ENCODE measurements at places on chromosomes 11 and 22.
A peak's percentile ranks its signal among the peaks of the same experiment; 100 is the strongest.

GRCh38 chr11:88508759-88509581, 171.4 kb upstream of the CTSC start:
- DNase-seq = no peak

DNA sequence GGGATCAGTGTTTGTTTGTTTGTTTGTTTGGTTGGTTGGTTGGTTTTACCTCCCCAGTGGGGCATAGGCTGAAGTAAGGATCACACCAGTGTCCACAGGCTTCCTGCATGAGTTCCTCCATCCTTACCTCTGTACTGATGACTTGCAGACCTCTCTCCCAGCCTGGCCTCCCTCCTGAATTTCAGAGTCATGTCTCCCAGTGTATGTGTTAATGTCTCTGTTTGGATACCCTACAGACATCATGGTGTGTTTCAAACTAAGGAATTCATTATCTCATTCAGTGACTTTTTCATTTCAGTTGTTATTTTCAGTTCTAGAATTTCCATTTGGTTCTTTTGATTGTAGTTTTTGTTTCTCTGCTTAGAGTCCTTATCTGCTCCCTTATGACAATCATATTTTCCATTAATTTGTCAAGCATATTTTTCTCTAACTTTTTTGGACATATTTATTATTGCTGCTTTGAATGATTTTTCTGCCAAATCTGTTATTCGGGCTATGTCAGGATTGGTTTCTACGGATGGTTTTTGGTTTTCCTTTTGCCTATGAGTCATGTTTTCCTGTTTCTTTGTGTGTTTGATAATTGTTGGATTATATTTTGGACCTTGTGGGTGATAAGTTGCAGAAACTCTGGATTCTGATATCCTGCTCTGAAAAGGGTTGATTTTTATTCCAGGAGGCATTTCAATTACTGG, 23.6 kb downstream of the MYEOV start:
- DNase-seq = no peak

DNA sequence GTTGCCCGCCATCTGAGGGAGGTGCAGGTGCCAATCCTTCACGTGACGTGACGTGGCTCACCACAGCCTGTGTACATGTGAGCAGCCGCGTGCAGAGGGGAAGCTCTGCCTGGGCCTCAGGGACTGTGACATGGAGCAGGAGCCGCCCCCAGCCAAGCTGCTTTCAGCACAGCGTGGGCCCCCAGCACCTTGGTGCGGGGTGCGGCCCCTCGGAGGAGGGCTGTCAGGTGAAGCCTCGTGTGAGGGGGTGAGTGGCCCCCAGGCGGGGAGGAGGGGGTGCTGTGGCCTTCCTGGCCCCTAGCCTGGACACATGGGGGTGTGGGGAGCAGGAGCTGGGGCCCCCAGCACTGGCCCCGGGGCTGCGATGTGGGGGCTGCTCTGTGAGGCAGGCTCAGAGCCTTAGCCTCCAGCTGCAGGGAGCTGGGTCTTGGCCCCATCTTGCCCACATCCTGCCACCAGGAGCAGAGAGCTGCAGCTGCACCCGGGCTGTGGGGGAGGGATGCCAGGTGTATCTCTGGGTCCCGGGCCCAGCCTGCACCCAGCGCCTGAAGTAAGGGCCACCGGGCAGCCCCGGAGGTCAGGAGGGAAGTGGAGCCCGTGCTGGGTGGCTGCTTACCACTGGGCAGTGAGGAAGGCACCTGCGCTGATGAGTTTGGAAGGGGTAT, at the start of gene ADORA2A:
Gene ADORA2A, plus strand, starts transcription at position 100 of the 665 bp plus-strand sequence. CDS start 5,806 bp downstream, outside the sequence.
- no peak for DNase-seq

DNA sequence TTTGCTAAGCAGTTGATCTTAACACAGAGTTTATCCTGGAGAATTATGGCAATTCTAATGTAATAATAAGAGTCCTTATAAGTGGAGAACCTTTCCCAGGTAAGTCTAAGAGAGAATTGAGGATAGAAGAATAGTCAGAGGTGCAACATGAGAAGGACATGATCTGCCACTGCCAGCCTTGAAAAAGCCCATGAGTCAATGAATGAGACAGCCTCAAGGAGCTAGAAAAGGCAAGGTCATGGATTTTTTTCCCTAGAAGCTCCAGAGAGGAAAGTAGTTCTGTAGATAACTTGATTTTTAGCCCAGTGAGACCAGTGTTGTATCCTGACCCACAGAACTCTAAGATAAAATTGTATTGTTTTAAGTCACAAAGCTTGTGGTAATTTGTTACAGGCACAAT, 16.9 kb downstream of the MS4A6A start:
- no peak for DNase-seq

- no peak for DNase-seq
Observed at GRCh38 chr11:65373839-65374580, 8.4 kb downstream of the SLC25A45 start.

DNA sequence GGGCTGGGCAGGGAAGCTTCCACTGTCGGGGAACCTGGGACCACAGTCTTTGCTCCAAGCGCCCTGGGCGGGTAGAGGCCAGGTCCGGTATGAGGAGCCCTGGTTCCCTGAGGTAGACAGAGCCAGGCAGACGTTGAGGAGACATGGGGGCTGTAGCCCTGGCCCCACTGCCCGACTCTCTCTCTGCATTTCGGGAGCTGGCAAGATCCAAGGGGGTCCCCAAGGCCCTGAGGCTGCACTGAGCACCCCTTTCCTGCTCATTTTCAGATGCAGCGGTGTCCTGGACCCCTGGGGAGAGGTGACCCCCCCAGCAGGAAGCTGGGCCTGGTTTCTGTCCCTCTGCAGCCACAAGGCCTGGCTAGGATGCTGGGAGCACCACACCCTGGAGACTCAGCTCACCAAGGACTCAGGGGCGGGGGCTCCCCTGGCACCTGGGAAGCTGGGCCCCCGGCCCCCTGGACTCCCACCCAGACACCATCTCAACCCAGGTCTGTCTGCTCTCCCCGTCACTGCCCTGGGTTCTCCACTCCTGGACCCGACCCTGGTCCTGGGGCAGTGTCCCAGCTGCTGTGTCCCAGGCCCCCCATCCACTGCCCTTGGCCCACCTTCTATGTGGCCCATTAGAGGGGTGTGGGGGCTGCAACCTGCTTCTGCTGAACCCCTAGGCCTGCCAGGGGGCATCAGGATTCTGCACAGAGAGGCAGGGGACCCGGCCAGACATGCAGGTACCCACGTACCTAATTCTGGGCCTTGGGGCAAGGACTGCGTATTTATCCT, 15.0 kb upstream of the MUC6 start:
- DNase-seq = no peak

GRCh38 chr11:127217452-127218274, 217.1 kb upstream of the KIRREL3 start:
- DNase-seq = no peak

- DNase-seq = no peak
Observed at GRCh38 chr11:7490535-7490934, 5.2 kb downstream of the OLFML1 start.

DNA sequence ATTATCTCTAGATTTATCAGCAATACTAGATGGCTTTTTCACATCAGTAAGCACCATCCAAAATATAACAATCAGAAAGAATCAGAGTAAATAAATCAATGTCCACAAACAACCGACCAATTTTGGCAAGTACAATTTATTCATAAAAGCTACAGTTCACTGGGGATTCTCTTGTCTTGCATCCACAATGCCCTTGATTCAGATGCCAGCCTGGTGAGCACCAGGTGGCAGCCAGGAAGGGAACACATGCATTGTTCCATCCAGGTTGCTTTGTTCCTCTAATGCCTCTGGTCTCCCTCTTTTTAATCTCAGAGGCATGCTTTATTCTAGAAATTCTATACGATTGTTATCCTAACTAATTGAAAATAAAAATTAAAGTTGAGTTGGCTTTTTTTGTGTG, 242.1 kb upstream of the KIRREL3 start:
- no peak for DNase-seq

DNA sequence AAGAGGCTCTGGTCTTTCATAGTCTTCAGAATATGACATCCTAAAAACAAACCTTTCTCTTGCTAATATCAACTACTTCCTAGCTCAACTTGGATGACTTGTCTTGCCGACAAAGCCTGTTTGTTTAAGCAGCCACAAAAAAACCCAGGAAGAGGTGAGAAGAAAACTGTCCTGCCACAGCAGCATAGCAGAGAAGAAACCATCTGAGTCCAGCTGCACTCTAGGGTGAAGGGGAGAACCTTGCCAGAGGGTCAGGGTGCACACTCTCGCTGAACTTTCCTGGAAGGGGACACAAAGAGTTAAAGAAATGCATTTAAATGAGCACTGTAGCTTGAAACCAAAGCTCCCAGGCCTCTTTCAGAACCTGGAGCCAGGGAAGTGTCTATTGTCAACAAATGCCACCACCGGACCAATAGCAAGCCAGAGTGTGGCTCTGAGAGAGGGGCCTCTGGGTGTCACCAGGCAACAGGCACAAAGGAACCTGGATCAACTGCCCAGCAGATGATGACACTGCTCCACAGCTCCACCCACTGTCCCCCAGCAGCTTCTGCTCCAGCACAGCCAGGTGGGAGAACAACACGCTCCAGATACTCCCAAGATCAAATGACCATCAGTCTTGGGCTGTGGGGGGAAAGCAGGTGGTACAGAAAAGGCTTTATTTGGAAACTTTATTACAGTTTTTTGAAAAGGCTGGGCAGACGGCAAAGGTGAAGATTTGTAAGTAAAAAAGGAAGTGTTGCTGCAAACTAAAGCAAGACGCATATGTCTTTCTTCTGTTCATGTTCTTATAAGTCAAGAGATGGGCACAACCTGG, 105.7 kb downstream of the RASSF10 start:
- no peak for DNase-seq

- DNase-seq = no peak
Observed at GRCh38 chr11:6594142-6594768, 9.2 kb downstream of the RRP8 start.

- no peak for DNase-seq
Observed at GRCh38 chr11:112082729-112083128, 3.8 kb downstream of the TIMM8B start.

- DNase-seq = no peak
Observed at GRCh38 chr11:63673579-63673978, 2.4 kb upstream of the ATL3 start.

DNA sequence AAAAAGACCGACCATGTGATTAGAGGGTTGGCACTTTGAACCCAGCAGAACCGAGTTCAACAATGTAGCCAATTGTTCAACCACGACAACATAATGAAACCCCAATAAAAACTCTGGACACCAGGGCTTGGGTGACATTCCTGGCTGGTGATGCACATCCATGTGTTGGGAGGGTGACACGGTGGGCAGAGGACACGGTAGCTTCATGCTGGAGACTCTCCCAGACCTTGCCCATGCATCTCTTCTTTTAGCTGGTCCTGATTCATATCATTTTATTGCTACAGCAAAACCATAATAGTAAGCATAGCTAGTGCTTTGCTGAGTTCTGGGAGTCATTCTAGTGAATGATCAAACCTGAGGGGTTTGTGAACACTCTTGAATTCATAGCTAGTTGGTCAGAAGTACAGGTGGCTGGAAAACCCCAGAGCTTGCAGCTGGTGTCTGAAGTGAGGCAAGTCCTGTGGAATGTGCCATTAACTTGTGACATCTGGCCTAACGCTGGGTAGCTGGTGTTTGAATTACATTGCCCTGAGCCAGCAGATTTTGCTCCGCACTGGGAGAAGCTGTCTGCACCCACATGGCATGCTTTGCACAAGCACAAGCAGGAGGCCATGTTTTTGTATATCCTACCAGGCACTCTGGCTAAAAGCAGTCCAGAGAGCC, 14.0 kb downstream of the RPUSD4 start:
- DNase-seq = no peak

DNA sequence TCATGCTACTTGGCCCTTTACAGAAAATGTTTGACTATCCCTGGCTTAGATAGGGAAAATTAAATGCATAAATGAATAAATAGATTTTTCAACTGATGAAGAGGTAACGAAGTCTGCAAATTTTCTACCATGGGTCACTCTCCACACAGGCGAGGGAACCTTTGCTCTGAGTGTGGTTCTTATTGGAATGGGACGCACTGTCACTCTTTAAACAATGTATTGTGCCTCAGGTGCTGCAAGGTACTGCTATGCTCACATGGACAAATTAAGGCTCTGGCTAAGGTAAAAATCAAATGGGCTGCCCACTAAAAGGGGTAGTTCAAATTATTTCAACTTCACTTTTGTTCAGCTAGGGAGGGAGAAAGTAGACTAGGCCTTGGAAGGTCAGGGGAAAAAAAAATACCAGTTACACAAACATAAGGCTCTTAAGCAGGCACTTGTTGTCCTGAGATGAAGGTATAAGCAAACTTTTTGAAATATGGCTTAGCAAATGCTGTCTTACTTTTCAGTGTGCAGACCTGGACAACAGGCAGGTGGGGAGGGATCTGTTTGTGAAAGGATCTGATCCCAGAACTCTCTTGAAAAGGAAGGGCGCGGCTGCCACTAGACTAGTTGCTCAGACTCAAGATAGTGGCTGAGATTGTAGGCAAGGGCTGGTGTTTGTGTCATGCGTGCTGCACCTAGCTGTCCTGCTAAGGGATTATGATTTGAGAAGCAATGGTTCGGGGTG, 99.5 kb downstream of the ADAMTS15 start:
- DNase-seq = no peak

- no peak for DNase-seq
Observed at GRCh38 chr11:68643585-68643984, 40.8 kb upstream of the GAL start.

DNA sequence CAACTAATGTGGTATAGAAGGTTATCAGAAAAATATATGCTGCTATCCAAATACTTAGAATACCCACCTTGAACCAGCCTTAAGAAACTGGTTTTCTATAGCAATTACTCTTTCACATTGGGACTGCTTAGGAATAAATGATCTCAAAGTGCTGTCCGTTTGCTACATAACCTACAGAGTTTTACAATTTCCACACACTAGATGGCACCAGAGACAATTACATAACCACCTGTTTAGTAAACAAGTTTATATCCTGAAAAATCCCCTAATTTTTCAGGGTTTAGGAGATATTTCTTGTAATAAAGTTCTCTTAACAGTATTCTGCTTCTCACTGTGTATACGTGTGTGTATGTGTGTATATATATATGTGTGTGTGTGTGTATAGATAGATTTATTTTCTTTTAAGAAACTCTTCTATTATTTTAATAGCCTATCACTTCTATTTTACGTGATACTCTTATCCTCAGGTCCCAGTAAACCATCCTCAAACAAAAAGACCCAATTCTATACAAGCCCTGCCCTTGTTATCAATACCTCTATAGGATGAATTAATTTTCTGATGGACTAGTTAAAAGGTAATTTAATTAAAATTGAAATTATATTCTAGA, 6.7 kb upstream of the OR5I1 start:
- peak; percentile 22 for DNase-seq

DNA sequence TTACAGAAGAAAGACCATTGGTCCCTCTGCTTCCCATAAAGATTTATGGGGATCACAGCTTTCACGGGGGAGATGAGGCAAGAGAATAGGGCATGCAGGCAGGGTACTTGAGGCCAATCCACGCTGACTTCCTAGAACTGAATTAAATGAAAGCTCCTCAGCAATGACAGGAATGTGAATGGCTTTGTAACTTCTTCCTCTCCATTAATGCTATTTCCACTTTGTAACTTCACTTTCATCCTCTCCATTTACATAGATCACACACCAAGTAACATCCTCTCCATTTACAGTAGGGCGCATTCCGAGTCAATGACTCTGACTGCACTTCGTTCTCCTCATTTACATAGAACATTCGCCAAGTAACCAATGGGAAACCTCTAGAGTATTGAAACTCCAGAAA, 89.8 kb downstream of the PIWIL4 start:
- DNase-seq = no peak

- DNase-seq = no peak
Observed at GRCh38 chr11:124190298-124191139, 7.4 kb downstream of the OR10D3 start.

- DNase-seq = no peak
Observed at GRCh38 chr11:65776710-65777141, 4.0 kb downstream of the AP5B1 start.

GRCh38 chr11:74427384-74427886, 29.2 kb upstream of the PGM2L1 start:
- DNase-seq = no peak
